Hematopoietic multipotent progenitor cell treated with erythropoietin and hydrocortisone succinate and interleukin-3 and kit ligand, for 6 days (in vitro differentiated cells): ENCODE measurements at places on chromosomes 5 and 9.

DNA sequence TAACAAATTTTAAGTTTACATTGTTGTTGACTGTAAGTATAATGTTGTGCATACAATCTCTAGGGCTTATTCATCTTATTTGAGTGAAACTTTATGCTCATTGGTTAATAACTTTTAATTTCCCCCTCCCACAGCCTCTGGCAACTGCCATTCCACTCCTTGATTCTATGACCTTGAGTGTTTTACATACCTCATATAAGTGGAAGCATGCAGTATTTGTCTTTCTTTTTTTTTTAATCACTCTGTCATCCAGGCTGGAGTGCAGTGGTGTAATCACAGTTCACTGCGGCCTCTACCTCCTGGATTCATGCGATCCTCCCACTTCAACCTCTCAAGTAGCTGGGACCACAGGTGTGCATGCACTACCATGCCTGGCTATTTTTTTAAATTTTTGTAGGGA is 83.9 kb downstream of the KCTD16 start:
- no peak for DNase-seq

- no peak for DNase-seq
These were observed 24.4 kb downstream of the ZCCHC7 start for GRCh38 chr9:37144762-37145161.

GRCh38 chr9:125822902-125823301 is 75.7 kb downstream of the PBX3 start:
- no peak for DNase-seq

GRCh38 chr5:22521521-22521920 is 331.6 kb downstream of the CDH12 start:
- no peak for DNase-seq

DNA sequence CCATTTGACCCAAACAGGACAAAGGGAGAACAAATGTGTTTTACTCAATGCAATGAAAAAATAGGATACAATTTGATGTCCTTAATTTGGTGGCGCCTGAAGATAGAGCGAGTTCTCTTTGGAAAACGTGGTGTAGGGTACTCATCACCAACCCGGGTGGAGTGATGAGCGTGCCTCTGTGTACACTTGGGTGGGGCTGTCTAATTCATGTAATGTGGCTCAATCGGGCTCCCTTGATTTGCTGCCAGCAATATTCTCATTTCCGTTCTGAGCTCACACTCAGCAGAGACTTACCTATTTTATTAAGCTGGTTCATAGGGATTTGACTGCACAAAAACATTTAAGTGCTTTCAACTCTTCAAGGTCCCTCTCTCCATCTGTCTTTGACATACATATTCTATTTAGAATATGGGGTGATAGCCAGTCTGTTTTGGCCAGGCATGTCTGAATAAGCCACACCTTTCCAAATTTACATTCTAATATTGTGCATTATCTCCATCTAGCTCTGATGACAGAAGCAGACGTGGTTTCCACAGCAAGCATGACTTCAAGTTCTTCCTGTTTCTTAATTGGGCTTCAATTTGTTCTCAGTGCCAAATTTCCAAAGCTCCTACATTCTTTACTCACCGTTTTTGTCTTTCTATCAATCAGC is 162.5 kb downstream of the IRX2 start:
- no peak for DNase-seq
